Osteocyte (in vitro differentiated cells): ENCODE measurements at places on chromosomes 5 and 9. TPM values are rescaled to one million over a fixed set of nuclear protein-coding genes. Genes with fewer than 3 reads are reported as not detected.

CXCL14 gene
- 0.16 TPM in 1 of 2 replicates, not detected in the other for total RNA-seq

SGCD gene
- 13.1 and 14.4 TPM in 2 replicates for total RNA-seq

IFNA21 gene
- not detected in 2 replicates for total RNA-seq

DNA sequence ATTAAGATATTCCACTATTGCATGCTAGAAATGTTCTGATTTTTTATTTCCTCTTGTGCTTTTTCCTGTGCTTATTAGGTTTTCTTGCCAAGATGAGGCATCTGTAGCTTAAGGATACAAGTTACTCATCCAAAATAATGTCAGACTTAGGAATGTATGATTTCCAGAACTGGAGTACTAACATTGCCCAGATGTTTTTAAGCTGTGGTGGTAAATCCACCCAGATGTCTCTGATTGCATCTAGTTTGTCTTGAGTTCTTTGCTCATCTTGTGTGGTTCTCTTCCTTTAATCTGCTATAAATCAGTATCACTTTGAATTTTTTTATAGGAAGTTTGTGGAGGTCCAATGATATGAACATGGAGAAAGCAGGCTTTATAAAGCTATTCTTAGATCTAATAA, 337.5 kb upstream of the ZNF608 start:
- no peak for DNase-seq

DNA sequence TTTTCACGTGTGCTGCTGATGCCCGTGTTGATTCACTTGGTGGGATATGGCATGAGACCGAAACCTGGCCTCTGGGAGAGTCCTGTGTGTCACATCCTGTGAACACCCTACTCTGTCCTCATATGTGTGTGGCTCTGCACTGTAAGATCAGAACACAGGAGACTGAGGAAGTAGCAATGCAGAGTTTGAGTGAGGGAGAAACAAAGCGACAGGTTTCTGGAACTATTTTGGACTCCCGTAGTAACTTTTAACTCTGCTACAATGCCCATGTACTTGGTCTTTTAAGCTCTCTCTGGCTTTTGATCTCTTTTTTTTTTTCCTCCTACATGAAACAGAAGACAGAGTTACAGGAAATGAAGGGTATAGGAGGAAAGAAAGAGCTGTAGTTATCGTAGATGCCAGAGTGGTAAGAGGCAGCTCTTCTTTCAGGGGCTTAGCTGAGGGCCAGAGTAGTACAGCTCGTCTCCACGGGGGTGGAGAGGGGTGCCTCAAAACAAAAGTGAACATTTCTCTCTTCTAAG, 26.6 kb downstream of the GRAMD2B start:
- no peak for DNase-seq

DNA sequence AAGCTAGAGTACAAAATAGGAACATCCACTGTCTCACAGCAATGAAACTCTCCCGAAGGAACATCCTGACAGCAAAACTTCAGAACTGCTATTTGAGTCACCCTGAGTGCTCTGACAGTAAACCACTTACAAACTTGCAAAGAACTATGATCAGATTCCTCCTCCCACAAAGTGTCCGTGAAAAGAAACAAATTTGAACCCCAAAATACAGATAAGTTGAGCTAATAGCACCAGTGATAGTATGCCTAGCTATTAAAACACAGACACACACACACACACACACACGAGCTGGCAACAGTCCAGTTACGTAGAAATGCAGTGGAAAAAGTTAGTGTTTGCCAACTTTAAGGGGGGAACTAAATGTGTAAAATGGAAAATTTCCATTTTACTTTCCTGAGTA, 3.1 kb upstream of the GLIS3 start:
- DNase-seq = no peak

- DNase-seq = no peak
Measured at GRCh38 chr5:141586246-141586645, 32.6 kb downstream of the DIAPH1 start.

DNA sequence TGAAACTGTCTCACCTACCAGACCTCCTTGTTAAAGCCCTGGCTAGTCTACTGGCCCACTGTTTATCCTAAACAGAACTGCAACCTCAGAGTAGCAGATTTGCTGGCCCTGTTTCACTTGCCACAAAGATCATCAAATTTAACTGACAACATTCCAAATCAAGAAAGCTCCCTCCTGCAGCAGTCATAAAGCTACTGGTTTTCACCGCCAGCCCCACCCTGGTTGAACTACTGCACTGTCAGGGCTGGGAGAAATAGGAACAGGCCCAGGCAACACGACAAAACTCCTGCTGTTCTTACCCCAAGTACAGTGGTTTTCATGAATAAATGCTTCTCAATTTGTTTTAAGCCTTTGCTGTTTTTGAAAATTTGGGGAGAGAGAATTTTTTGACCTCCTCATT, 63.0 kb downstream of the NR6A1 start:
- no peak for DNase-seq

DNA sequence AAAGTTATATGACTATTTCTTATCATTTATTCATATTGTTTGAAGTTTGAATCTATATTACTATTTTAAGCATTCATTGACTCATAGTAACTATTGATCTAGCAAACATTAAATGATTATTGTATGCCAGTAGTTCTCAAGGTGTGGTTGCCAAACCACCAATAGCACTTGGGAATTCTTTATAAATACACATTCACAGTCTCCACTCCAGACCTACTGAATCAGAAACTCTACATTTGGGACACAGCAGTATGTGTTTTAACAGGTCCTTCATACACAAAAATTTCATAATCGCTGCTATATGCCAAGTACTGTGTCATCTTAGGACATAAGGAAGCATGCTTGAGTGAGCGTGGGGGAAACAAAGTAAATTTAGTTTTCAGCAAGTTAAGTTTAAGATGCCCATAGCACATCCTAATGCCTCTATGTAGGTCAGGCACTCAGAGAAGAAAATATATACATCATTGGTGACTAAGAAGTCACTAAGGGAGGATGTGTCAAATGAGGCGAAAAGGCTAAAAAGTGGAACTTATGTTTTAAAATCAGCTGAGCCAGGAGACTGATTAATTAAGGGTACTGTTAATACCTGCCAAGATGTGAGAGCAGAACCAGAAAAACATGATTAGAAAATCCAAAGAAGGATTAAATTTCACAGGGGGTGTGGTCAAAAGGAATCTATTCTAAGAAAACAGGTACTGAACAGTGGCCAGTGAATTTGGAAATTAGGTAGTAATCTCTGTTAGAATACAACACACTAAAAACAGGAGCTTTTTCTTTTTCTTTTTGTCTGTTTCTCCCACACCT, 340.8 kb downstream of the HCN1 start:
- DNase-seq = no peak

GRCh38 chr5:177123789-177124485, 9.6 kb upstream of the NSD1 start:
- no peak for DNase-seq
